Amniotic epithelial cell (primary cell): ENCODE measurements at places on chromosomes 2 and 18.

DNA sequence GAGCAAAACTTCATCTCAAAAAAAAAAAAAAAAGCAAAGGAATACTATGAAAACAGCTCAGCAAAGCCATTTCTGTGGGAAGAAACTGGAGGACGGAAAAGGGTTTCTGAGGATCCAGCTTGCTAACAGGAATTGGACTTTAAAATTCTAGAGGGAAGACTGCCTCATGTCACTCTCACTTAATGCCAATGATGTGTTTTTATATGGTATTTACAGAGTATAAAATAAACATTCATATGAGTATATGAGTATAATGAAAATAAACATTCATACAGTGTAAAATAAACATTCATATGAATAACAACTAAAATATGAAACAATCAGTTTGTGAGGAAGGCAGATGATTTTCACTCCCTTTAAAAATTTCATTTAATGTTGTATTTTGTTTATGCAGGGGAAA lies 43.9 kb downstream of the CHMP3 start:
- no peak for DNase-seq

DNA sequence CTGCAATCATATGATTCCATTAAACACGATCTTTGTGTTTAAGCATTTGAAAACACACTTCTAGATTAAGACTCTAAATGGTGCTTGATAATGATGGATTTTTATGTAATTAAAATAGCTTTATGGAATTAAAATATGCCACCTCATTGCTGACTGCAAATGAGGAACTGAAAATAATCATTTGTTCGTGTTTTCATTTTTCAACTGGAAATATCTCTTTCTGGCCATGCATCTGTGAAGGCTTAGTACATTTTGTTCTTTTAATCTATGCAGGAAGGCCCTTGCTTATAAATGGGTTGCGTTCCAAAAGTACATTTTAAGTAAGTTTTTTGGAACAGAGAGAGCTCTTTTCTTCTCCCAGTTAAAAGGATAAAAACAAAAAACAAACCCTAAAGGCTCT lies 125.5 kb downstream of the MC4R start:
- no peak for DNase-seq

DNA sequence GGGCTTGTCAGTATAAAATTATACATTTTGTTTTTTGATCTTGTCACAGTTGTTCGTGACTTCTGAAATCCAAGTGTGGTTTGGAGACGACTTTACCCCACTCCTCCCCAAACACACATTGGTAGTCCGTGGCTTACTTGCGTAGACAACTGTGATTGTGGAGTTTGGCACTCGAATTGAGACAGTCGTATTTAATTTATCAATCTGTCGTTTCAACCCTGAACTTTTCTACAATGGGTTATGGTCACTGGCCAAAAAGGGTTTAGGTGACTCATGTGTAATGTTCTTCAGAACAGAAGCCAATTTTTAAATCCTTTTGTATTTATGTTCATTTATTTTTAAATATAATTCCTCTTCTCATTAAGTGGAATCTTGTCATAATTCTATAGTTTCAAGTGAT lies 129.9 kb downstream of the SPTBN1 start:
- peak; percentile 67 for DNase-seq

GRCh38 chr2:217451666-217452065 lies 551.1 kb downstream of the TNS1 start:
- peak; percentile 40 for DNase-seq

DNA sequence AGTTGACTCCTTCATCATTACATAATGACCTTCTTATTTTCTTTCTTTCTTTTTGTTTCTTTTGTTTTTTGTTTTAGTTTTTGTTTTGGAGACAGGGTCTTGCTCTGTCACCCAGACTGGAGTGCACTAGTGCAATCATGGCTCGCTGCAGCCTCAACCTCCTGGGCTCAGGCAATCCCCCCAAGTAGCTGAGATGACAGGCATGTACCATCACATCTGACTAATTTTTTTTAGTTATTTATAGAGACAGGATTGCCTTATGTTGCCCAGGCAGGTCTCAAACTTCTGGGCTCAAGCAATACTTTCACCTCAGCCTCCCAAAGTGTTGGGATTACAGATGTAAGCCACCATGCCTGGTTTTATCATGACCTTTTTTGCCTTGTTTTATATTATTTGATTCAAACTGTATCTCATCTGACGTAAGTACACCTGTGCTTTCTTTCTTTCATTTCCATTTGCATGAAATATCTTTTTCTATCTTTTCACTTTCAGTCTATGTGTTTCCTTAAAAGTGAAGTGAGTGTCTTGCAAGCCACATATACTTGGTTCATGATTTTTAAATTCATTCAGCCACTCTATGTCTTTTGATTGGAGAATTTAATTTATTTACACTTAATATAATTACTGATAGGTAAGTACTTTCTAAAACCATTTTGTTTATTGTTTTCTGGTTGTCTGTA lies 39.1 kb downstream of the SP100 start:
- no peak for DNase-seq

GRCh38 chr2:165953306-165953654 lies 296 bp downstream of the TTC21B start:
- DNase-seq = no peak

- peak; percentile 99 for DNase-seq
Observed at GRCh38 chr2:229445019-229445418, 173.9 kb upstream of the PID1 start.

DNA sequence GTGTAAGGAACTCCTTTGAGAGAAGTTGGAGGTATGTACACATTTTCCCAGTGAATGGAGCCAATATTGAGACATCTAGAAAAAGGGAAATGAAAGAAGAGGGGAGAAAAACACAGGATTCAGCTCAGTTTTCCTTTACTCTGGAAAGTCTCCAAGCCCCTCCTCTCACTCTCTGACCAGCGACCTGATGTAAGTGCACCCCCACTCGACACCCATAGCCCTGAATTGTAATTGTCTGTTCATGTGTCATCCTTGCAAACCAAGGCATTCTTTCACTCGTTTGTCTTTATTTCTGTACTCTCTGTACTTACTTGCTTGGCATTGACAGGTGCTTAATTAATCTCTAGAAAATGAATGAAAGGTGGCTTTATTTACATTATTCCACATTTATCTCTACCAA lies 55.7 kb upstream of the CTAGE1 start:
- peak; percentile 31 for DNase-seq

DNA sequence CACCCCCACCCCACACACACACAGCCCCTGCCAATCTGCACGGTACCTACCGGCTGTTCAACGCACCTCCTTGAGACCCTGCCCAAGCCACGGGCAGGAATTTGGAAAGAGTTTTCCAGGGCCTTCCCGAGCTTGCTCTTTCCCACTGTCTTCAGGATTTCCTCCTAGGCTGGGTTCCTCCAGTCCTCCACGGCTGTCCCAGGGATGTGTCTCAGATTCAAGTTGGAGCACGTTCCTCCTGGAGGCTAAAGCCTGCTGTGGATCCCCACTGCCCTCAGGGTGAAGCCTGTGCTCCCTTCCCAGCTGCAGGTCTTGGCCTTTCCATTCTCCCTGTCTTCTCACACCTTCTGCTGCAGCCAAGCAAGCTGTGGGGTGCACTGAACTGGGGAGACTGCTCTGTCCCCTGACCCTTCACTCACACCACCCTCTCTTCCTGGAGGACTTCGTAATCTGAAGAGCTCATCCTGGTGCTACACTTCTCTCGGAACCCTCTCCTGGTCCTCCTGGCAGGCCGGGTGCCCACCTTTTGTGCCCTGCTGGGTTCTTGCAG lies 54.9 kb upstream of the HS6ST1 start:
- DNase-seq = no peak

DNA sequence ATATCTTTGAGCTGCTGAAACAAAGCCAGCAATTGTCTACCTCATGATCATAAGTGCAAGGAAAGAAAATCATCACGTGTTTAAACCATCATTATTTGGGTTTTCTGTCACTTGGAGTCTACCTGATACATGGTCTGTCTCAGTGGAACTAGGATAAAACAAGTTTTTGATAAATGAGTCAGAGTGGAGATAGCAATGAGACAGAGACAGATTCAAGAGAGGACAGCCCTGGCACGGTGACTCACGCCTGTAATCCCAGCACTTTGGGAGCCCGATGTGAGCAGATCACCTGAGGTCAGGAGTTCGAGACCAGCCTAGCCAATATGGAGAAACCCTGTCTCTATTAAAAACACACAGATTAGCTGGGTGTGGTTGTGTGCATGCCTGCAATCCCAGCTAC lies 93.8 kb downstream of the PMAIP1 start:
- DNase-seq = peak; percentile 33

- no peak for DNase-seq
Observed at GRCh38 chr18:66874375-66874774, 270.5 kb upstream of the CDH19 start.

DNA sequence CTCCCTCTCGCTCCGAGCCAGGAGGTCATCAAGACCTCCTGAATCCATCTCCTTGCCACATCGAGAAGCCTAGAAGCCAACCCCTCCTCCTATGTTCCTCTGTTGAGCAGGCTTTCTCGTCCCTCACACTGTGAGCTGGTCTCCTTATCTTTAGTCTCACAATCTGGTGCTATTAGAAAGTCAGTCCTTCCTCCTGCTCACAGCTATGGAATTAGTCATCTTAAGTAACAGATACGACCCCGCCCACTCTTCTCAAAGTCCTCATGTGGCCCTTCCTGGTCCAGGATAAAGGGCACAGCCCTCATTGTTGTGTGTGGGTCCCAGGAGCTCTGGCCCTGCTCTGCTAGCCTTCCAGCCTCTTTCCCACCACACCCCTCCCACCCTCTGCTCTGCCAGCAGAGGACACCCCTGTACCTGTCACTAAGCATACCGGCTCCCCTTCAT lies 41.4 kb upstream of the TRIB2 start:
- DNase-seq = peak; percentile 59

- no peak for DNase-seq
Observed at GRCh38 chr2:6937582-6937981, 20.4 kb downstream of the RNF144A start.

DNA sequence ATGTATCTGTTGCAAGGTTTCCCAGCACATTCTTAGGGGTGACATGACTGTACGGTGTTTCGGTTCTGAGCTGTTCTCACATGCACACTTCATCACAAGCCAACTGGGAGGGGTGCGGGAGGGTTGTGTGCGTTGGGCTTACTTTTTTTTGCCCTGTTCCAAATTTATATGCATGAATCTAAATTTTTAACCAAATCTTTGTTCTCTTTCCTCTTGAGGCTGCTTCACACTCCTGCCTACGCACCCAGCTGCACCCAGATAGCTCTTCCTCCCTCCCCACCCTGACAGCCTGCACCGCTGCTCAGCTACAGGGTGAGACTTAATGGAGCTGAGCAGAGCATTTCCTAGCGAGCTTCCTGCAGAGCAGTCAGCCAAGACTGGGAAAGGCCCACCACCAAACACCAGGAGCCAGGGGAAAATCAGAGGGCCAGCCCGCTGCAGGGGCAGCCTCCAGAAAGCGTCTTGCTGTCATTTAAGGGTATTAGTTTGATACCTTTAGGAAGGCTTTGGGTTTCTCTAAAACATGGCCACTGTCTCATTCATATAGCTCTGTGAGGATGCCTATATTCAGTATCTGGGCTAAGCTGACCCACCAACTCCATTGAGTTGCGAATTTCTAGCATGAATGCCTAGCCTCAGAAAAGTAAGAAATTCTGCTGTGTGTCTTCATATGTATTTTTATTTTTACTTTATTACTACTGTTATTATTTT lies 84.5 kb downstream of the POU3F3 start:
- no peak for DNase-seq

DNA sequence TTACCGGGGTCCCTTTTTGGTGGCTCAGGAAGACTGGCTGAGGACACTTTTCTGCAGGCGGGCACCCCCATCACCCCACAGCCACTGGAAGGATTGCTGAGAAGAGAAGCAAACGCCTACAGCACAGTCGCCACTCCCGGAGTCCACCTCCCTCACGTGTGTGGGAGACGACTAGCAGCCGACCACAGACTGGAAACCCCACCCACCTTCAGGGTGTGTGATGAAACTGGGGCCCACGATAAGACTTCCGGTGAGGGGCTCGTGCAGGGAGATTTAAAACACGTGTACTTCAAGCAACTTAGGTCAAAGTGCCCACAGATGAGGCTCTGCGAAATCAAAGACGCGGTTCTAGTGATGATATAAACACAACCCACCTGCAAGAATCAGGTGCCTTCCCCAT lies 26.3 kb downstream of the MBP start:
- peak; percentile 81 for DNase-seq

GRCh38 chr2:122417114-122417513 lies 661.7 kb downstream of the TSN start:
- DNase-seq = no peak

DNA sequence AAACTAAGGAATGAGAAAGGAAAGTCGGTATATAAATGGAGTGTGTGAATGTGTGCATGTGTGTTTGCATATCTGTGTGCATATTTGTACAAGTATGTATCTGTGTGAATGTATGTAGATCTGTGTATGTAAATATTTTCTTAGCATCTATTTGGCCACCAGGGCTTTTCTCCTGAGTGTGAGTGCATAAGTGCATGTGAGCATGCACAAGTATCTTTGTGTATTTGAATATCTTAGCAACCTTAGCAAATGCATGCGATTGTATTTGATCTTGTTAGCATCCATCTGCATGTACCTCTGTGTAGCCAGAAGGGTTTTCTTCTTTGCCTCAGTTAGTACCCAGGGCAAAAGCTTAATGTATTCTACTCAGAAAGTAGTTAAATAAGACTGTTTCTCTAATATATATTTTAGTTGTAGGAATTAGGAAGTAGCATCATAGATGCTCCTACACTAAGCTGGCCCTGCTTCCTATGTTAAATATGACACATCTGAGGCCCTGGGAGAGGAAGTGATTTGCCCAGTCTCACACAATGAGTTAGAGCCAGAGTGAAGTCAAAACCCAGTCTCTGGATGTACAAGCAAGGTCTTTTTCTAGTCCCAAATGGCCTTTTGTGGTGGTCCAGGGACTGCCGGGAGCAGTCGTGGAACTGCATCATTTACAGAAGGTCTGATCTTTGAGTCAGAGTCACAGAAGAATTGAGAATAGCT lies 9.2 kb downstream of the FKBP1B start:
- DNase-seq = no peak

GRCh38 chr2:96916646-96917543 lies 47.0 kb upstream of the SEMA4C start:
- DNase-seq = no peak

GRCh38 chr2:96102596-96103186 lies 13.7 kb downstream of the ADRA2B start:
- DNase-seq = no peak

GRCh38 chr18:44802508-44802907 lies 121.8 kb downstream of the SETBP1 start:
- peak; percentile 33 for DNase-seq

DNA sequence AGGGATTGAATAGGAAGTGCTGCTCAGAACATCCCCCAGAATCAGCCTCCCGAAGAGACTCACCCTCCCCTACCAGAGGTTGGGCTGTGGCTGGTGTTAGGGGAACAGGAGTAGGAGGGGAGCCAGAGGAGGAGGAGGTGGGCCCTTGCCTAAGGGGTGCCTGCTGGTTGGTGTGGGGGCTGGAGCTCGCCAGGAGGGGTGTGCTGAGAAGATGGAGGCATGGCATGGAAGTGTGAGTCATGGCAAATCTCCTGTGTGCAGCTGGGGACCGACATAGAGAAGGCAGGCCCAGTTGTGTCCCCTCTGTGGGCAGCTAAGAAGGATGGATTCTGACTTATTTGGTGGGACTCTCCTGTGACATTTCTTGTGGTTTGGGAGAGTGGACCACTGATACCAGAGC lies 73.7 kb downstream of the DGKD start:
- DNase-seq = no peak
